CD4-positive, alpha-beta T cell (primary cell): ENCODE measurements at places on chromosomes 3 and 15. TPM values are rescaled to one million over a fixed set of nuclear protein-coding genes. Genes with fewer than 3 reads are reported as not detected.

Gene GOLGA8M
- 1.9 TPM for total RNA-seq

DNA sequence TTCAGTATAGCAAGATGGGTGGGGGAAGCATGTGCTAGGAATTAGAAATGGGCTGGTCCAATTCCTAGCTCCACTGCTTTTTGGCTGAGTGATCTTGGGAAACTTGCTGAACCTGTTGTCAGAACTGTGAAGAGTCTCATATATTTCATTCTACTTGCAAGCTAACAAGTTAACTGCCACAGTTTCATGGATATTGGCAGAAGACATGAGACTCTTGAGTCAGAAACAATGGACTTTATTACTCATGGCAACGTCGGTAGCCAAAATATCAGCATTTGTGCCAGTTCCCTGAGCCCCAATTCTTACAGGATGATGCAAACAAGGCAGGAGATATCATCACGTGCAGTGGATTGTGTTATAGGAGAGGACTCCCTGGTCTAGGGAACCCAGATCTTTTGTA, 26.6 kb upstream of the PLAAT1 start:
- DNase-seq = no peak

DNA sequence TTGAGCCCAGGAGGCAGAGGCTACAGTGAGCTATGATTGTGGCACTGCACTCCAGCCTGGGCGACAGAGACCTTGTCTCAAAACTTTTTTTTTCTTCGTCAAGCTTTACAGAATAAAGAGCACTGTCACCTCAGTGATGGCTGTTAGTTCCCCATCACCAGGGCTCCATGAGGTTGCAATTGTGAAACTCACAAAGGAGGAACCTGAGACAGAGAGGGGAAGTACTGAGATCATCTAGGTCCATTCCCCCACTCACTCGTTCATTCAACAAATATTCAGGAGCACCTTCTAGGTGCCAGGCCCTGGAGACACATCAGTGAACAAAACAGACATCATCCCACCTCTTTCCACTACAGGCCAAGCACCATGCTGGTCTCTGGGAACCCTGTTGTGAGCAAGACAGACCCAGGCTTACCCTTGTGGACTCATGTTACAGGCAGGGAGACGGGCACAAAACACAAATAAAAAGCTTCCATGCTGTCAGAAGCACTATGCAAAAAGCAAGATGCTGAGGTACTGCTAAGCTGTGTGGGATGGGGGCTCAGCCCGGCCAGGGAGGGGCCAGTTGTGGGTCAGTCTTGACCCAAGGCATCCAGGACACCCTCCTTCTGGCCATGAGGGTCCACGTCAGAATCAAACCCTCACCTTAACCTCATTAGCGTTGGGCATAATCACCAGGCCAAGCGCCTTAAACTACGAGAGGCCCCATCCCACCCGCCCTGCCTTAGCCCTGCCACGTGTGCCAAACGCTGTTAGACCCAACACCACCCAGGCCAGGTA, 2.1 kb upstream of the RHO start:
- no peak for DNase-seq

Gene GHRL
- 1.1 TPM for total RNA-seq

Gene GTF2A2
- 44.6 TPM for total RNA-seq

DNA sequence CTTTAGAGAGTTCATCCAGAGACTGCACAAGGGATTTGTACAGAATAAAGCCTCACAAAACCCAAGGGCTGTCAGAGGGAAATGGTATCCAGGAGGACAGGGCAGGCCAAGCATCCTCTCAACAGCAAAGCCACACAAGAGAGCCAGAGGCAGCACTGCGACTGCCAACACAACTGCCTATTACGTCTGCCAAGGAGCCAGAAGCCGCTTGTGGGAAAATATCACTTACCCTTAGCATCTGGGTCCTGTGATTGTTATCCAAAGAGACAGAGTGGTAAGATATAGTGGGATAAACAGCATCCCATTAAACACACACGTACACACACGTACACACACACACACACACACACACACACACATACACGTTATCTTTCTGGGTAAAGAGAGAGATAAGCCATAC, 618.3 kb upstream of the AGTR1 start:
- no peak for DNase-seq

DNA sequence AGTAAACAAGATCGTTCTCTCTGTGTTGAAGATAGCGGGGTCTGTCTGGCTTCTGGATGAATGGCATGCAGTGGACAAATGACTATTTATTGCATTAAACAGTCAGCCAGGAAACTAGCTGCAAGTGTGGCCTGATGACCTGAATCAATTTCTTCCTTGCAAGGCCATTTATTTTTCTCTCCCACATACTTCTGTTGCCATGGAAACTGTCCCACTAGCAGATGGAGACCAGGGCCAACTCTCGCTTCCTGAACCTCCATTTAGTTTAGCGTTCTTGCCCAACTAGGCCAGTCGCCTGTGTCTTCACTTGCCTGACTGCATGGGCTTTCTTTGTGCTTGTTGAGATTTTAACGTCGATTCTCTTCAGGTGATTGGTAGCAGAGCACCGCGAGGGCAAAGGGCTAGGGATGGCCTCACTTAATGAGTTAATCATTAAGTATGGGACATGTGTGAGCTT, 27.6 kb downstream of the LMCD1 start:
- DNase-seq = no peak

DNA sequence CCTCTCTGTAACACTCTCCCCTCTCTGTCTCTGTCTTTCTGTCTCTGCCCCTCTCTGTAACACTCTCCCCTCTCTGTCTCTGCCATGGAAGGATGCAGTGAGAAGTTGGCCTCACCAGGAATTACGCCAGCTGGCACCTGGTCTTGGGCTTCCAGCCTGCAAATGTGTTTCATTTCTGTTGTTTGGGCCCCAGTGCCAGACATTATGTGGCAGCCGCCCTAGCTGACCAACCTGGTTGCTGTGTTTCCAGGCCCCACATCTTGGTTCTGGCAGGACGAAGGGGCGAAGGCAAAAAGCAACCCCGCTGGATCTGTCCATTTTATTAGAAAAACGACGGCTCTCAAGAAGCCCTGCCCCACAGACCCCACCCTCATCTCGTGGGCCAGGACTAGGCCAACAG, 5.2 kb upstream of the ZXDC start:
- no peak for DNase-seq

Gene PLOD2
- total RNA-seq = not detected

GRCh38 chr3:118641608-118642007, 393.0 kb downstream of the IGSF11 start:
- no peak for DNase-seq
